Left lung (tissue), 14 donors: ENCODE measurements at places on chromosomes 3 and 15. TPM values are rescaled to one million over a fixed set of nuclear protein-coding genes. Genes with fewer than 3 reads are reported as not detected.

BNC1 gene
- 1.2 TPM for polyA plus RNA-seq

- no peak for DNase-seq
Observed at GRCh38 chr3:182041668-182042291, 330.1 kb downstream of the SOX2 start.

DNA sequence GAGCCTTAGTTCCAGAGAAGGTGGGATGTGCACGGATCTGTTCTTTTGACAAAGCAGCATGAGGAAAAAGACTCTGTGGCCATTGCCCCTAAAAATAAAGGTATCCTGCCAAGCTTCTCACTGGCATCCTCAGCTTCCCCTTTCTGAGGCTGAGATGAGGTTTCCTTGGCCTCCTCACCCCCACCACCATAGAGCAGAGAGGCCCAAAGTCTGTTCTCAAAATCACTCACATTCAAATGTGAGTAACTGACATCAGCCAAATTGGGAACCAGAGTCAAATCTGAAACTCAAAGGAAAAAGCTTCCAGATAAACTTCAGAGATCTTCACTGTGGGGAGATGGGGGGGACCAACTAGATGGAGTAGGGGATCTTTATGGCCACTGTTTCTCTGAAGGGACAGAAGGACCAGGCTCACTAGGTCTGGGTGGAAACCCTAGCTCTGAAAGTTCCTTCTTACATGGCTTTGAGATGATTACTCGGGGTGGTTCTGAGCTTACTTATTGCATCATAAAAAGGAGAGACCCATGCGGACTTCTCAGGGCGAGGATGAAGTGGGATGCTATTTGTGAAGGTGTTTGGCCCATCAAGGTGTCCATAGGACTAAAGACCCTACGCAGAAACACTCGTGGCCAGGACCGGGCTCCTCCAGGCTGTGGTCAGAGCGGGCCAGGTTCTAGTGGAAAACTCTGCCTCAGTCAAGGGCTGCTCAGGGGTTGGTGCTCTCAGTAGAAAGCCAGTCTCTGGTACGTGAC lies 61.5 kb upstream of the MEF2A start:
- no peak for DNase-seq

DNAJB8 gene
- polyA plus RNA-seq = not detected

DNA sequence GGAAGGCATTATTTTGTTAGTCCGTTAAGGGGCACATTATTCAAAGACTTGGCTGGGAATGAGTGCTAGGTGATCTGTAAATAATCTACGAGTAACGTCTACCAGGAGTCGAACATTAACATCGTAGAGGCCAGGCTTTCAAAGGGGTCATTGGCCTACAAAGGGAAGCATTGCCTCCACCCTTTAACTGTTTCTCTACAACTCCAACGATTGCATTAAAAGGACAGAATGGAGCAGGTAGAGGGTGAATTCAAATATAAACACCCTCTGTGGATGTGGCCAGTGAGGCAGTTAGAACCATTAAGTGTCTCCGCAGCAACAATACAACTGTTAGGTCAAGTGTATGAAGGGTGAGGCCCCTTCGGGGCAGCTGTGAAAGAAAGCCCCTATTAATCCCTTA lies 126.0 kb upstream of the LMOD3 start:
- DNase-seq = no peak

DNA sequence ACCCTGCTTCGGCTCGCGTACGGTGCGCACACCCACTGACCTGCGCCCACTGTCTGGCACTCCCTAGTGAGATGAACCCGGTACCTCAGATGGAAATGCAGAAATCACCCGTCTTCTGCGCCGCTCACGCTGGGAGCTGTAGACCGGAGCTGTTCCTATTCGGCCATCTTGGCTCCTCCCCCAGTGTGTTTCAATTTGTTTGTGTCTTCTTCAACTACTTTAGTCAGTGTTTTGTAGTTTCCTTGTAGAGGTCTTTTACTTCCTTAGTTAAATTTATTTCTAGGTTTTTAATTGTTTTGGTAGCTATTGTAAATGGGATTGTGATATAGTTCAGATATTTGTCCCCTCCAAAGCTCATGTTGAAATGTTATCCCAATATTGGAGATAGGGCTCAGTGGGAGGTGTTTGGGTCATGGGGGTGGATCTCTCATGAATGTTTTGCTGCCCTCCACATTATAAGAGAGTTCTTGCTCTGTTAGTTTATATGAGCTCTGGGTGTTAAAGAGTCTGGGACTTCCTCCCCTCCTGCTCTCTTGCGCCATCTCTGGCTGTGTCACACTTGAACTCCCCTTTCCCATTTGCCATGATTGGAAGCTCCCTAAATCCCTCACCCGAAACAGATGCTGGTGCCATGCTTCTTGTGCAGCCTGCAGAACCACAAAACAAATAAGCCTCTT lies 304.4 kb downstream of the DOCK3 start:
- DNase-seq = no peak

DNA sequence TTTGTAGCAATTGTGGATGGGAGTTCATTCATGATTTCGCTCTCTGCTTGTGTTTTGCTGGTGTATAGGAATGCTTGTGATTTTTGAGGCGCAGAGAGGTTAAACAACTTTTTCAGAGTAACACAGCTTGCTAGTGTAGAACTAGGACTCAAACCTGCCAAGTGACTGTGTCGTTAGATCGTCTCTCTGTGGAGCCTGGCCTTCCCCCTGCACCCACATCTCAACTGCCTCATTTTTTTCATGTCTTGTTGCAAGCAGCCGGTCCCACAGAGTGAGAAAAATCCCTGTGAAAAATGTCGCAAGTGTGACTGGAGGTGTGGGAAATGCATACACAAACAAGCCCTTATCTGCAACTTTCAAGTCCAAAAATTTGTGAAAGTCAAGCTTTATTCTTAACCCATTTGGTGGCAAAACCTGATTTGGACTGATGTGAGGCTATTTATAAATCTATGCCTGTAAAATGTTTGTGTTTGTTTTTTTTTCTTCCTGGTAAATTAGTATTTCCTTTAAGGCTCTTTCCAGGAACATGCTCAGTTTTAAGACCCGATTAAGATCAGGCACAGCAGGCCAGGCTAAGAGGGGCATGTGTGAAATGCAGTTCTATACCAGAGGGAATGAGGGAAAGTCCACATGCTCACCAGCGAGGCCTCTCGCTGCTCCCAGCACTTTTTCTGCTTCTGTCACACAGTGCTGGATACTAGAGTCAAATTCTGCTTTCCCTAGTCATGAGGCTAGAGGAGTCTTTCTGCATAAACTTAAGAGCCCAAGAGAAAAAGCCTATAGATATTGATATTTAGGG lies 25.8 kb downstream of the ST6GAL1 start:
- no peak for DNase-seq
